ENCODE measurements at places on chromosomes 1 and 21. TPM values are rescaled to one million over a fixed set of nuclear protein-coding genes. Genes with fewer than 3 reads are reported as not detected.

FCRL4 gene
- 0.48 TPM for total RNA-seq

GBP1 gene
- total RNA-seq, result 62.5 TPM

GPR153 gene
- total RNA-seq, result 3.7 TPM

DNA sequence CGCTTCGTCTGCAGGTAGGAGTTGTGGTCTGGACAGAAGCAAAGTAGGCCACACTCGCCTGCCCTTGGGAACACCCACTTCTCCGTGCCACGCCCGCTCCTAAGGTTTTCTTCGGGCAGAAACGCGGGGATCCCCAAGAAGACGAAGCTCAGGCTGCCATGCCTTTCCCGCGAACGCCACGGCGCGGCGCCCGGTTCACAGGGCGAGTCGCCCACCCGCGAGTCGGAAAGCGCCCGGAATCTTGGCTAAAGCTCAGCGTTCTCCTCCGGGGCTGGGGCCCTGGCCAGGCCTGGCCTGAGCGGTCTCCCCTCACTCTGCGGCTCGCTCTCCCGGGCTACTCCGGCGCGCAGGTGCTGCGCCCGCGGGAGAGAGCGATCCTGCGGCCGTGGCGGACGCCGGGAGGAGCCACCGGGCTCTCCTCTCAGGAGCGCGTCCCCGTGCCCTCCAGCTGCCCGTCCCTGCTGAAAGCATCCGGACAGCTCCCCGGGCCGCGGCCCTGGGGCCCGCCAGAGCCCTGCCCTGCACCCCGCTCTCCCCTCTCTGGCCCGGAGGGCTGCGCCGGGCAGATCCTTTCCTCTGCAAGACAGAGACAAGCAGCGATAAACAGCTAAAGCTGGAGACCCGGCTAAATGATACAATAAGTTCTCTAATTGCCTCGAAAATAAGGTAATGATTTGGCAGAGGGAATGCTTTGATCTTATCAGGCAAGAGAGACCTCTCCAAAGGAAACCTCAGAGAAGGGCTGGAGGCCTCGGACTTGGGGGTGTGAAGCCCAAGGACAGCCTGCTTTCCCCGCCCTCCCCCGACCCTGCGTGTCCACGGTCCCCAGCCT, 6.7 kb upstream of the WNT2B start:
- peak; percentile 41 for DNase-seq

GIPC2 gene
- not detected for total RNA-seq

MATN1 gene
- 0.34 TPM for total RNA-seq

DNA sequence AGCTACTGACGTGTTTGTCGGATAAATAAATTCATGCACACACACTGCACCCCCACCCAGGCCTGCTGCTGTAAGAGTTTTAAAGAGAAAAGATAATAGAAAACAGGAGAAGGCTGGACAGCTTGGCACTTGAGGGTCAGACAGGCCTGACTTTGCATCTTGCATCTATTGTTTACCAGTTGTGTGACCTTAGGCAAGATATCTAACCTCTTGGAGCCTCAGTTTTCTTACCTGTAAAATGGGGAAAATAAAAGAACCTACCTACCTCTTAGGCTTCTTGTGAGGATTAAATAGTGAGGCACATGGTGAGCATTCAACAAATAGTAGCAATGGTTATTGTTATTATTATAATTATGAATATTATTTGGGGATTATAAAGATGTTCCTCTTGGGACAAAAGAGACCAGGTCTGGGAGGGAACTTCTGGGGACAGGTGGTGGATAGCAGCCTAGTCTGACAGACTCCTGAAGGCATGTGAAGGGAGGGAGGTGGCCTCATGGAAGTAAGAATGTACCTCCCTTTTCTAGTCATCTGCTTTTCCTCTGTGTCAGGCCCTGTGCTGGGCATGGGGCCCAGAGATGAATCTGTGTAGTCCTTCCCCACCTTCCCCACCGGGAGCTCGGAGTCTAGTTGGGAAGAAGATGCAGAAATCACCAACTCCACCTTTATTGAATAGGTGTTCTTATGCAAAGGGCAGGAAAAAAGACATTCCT, 18.3 kb upstream of the EPB41 start:
- no peak for DNase-seq

SLC26A9 gene
- total RNA-seq, result not detected

GRCh38 chr1:231743966-231744365, 117.4 kb downstream of the DISC1 start:
- no peak for DNase-seq

PPIAL4G gene
- total RNA-seq, result not detected

DNA sequence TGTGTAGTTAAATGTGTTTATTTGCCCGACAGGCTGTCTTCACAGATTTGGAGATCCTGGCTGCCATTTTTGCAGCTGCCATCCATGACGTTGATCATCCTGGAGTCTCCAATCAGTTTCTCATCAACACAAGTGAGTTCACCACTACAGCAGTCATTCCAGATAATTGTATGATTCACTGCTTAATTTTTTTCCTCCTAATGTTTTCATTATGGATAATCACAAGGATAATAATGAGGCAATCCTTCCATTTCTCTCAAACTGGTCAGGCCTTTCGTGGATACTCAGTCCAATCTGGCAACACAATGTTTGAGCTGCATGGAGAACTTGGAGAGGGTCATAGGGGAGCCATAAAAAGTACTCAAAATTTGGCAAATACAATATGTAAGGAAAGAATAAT, 168.3 kb upstream of the SGIP1 start:
- DNase-seq, result peak; percentile 60

TEDDM1 gene
- total RNA-seq, result not detected

MIXL1 gene
- 0.16 TPM for total RNA-seq
